Hematopoietic multipotent progenitor cell (in vitro differentiated cells): ENCODE measurements at places on chromosomes 13 and 19.

DNA sequence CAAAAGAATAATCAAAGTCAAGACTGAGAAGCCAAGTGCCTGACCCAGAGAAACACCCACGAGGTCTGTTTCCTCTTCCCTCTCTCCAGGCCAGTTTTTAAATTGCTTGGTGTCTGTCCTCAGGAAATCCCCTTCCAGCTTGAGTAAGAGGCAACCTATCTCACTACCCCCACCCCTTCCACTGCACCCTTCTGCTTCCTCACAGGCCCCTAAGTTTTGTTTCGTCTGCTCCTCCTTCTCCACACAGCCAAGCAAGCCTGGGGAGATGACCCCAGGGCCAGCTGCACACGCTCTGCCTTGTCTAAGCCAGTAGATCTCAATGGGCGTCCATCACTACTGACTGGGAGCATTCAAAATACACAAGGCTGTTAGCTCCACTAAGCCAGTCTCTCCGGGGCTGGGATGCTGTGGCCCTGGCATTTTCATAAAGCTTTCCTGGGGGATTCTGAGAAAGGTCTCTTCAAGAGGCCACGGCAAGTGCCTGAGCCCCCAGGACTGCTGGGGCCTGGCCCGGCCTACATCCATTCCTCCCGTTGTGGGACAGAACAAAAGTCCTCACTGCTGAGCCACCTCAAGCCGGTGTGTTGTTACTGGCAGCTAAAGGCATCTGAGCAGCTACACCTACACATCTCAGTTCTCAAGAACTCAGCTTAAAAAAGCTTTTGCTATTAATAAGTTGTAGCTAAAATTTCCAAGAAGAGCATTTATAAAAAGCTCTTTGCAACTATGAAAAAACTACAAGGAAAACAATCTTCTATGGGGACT is 14.9 kb upstream of the IL4I1 start:
- peak; percentile 52 for DNase-seq

GRCh38 chr19:55028757-55029156 is 9.3 kb downstream of the GP6 start:
- DNase-seq = no peak

DNA sequence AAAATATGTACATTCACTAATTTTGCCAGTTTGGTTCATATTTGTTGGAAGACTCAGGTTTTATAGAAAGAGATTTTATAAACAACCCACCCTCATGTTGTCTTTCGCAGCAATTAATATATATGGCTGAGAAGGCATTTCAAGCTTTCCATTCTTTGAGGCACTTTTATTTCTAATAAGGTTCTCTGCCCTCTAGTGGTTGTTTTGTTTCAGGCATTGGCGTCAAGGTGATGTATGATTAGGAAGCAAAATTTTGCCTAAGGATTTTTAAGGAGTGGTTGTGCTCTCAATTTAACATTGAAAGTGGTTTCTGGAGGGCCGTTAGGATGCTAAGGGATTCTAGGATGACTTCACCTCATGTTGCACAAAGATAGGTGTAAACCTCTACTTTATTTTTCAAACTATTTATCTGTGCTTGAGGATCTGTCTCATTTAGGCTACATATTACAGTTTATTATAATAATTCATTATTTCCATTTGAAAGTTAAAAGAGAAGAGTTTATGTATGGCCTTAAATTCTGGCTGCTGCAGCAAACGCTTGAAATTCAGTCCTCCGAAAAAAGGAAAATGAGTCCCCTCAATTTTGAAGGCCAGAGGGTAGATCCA is 35.9 kb downstream of the OXGR1 start:
- DNase-seq = no peak

GRCh38 chr13:39035204-39035603 is 2.7 kb downstream of the PROSER1 start:
- DNase-seq = no peak

GRCh38 chr13:95115525-95115924 is 185.7 kb downstream of the ABCC4 start:
- no peak for DNase-seq

DNA sequence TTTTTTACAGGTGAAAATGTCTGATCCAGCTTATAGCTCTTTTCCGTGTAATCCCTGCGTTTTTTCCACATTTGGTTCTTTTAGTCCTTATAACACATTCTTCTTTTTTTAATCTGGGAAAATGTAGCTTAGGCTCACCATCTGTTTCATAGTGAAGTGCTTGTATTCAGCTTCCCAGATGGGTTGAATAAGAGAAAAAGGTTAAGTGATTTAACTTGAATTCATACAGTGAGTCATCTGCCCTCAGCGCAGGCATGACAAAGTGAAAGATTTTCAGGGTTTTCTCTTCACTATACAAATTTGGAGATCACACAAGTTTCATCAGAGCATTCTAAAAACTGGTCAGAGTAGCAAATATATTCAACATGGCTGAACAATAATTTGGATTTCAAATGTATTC is 224.8 kb downstream of the SPRY2 start:
- DNase-seq = no peak

DNA sequence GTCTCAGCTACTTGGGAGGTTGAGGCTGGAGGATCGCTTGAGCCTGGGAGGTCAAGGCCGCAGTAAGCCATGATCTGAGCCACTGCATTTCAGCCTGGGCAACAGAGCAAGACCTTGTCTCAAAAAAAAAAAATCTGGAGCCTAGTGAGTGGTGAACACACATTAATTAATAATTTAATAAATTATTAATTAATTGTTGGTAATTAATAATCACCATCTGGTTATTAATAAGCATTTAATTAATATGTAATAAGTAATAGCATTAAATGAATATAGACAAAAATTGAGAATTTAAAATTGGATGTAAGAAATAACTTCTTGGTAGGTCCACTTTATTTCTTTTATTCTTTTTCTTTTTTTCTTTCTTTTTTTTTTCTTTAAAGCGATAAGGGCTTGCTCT is 31.9 kb upstream of the CEBPA start:
- no peak for DNase-seq
